ENCODE measurements at places on chromosomes 7 and 10.

GRCh38 chr10:129793996-129794395 is 170.1 kb downstream of the EBF3 start:
- DNase-seq, result no peak

- DNase-seq, result no peak
These were observed 3.9 kb downstream of the LRIT1 start for GRCh38 chr10:84237199-84238051.

- no peak for DNase-seq
These were observed 47.7 kb downstream of the EGFR start for GRCh38 chr7:55066524-55066923.

DNA sequence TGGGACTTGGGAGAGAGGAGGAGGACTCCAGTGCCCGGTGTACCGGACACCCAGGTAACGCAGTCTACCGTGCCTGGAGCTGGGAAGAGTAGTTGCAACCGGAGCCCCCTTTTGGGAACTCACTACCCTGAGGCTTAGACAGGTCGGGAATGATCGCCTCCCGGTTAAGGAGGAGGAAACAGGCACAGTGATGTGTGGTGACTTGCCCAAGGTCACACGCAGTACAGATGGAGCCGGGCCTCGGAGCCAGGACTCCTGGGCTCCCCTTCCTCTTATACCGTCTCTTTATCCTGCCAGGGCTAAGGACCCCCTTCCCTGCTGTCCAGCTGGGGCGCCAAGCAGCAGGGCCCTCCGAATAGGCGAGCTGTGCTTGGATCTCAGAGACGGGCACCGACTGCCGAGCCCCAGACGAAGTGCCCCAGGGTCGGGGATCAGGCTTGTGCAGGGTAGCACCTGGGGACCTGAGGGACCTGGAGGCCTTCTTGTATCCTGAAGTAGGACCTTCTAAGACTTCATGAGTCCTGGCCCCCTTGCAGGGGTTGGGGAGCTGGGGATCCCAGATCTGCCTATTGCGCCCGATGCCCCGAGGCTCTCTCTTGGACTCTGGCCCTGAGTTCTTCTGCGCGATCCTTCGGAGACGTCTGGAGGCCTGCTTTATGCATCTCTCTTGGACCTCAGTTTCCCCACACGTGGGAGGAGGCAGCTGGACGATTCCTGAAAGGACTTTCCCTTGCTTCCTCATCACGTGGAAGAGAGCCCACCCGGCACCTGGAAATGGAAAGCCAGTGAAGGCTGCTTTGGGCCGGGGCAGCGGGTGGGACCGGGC is 767 bp upstream of the CYP26A1 start:
- no peak for DNase-seq

DNA sequence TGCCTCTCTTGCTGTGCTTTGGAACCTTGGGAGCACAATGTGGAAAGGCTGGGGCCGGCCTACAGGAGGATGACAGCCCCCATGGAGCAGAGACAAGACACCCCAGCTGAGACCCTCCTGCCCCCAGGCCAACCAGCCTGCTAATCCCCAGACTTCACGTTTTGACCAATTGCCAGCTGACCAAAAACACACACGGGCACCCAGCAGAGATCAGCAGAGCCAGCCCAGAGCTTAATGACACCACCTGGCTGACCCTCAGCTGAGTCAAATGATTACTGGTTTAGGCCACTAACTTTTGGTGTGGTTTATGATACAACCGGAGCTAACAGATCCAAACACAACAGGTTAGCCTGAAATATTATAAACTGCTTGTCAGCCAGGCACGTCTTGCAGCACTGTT is 111.2 kb upstream of the KIF5B start:
- DNase-seq, result no peak

- no peak for DNase-seq
These were observed 124.9 kb upstream of the HDAC9 start for GRCh38 chr7:18370633-18371032.

- DNase-seq, result no peak
These were observed 20.5 kb downstream of the CHCHD3 start for GRCh38 chr7:133061357-133061756.

DNA sequence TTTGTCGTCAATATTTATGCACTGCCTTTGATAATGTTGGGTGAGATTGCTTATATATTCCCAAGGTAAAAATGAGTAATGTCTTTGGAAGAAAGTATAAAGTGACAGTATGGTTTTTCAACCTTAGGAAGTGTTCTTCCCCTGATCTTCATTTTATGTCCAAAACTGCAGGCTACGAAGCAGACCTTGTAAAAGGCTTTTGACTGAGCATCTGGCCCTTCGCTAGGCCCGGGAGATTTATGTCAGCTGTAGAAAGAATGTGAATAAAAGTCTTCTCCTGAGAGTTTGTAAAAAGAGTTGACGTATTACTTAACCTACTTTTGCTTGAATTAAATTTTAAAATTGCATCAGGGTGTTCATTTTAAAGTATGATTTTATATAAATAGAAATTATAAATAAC is 116.8 kb downstream of the CPED1 start:
- DNase-seq, result no peak

DNA sequence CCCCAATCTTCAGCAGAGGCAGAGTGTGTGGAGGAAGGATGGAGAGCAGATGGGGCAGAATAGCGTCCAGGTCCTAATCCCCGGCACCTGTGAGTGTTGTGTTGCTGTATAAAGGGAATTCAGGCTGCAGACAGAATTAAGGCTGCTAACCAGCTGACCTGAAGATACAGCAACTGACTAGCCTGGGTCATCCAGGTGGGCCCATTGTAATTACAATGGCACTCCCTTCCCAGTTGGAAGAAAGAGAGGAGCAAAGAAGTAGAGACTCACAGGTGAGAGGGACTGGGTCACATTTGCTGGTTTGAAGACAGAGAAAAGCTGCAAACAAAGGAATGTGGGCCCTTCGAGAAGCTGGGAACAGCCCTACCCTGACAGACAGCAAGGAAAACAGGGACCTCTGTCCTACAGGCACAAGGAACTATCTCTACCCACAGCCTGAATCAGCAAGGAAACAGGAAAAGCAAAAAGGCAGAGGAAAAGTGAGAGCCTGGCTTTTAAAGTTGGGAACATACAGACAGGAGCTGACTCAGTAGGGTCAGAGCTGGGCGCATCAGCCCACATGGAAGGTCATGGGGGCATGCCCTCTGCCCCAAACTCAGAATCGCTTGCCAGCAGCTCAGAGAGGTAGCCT is 11.6 kb upstream of the TMEM72 start:
- no peak for DNase-seq

GRCh38 chr10:101301111-101301731 is 52.7 kb upstream of the BTRC start:
- no peak for DNase-seq

DNA sequence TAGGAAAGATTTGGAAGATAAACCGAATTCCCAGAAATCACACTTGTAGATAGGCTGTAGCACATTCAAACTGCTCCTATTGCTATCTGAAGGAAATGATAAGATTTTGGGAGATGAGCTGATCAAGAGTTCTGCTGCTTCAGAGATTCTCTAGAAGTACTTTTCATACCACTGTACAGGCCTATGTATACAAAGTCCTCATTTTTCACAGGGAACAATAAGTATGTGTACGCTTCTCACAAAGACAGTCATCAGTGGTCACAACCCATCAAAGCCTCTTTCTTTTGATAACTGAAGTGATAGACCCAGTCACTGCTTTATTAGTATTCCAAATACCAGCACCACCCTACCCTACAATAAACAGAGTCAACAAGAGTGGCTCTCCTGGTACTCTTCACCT is 15.6 kb upstream of the SEPTIN7 start:
- no peak for DNase-seq

DNA sequence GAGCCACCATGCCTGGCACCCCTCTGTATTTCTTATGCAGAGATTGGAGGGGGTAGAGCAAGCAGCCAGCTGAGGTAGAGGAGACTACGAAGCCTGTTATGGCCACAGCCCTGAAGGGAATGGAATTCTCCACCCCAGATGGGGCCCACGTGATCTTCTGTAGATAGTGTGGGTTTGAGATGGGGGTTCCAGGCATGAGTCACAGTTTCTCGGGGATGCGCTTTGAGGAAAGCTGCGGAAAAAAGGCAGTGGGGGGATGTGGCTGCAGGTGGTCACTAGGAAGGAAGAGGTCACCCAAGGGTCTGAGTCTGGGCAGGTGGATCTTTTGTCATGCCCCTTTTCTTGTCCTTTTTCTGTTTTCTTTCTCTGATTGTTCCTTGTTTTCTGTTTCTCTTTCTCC is 11.5 kb downstream of the FAM131B start:
- DNase-seq, result no peak

DNA sequence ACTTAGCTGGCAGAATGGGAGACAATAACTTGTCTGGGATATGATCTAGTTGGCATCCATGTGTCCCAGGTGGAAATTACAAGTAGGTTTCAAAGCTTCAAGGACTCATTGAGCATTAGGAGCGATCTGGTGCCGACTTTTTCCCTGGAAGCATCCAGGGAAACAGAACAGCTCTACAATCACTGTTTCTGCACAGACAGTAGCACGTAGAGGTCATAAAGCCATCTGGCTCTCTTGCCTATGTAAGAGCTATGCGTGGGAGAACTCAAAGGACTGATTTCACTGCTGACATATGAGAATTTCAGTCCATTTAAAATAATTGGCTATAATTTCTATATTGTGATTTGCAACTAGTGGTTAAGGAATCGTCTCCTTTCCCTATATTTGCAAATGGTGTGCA is 791.7 kb downstream of the REEP3 start:
- no peak for DNase-seq

DNA sequence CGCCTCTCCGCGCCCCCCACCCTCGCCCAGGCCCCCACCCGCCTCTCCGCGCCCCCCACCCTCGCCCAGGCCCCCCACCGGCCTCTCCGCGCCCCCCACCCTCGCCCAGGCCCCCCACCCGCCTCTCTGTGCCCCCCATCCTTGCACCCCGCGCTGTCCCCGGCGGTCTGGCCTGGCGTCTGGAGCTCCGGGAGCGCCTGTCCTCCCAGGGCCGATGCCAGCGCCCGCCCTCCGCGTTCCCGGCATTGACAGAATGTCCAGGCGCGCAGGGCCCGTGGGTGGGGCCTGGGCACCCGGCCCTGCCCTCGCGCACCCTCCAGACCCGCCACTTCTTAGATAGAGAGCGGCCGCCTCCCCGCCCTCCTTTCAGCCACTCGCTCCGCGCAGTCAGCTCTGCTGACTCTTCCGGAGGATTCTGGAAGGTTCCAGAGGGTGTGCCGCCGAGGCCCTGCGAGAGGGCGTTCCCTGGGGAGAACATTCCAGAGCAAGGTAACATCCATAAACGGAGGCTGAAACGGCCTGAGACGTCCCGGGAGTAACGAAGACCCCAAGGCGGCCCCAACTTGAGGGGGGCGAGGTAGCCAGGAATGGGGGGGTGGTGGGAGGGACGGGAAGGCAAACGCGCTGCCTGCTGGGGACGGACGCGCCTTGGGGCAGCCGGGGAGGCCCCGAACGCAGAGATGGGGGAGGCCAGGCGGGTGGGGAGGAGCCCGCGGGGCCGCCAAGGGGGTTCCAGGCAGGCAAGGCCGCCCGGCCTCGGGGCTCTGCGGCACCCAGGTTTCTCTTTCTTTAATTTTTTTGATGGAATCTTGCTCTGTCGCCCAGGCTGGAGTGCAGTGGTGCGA is 117.8 kb downstream of the DYNC2I1 start:
- DNase-seq, result no peak

DNA sequence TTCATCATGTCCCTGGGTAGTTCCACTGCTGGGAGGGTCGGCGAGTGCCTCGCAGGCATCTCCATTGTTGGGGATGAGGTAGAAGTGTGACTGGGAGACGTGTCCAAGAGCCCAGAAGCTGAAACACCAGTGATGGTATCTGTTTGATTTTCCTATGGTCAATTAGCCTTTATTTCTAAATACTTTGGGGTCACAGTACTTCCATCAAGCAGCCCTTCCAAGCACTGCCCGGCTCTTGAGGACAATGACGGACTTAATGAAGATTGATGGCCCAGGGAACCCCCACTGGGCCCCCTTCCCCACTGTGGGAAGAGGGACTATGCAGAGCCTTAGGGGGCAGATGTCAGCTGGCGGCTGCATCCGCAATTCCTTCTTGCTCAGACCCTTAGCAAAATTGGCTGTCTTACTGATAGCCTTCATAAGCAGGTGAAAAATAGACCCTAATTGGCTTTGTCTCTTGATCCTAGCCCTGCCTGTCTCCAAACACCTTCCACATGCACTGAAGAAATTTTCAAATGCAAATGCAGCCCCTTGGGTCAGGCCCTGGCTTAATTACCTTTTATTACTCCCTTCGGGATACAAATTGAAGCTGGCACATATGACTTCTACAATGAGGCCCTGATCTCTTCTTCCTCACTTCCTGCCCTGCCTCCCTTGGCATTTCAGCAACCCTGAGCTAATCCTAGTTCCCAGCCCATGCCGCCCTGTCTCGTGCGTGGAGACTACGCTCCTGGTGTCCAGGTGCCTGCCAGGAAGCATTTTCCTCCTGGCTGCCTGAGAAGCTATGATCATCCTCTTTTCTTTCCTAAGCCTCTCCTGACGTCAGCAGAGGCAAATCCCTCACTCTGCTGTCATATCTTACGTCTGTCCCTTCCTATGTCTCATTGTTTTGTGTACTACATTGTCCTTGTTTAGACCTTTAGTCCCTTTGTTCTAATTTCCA is 124.5 kb upstream of the GDF10 start:
- DNase-seq, result no peak

GRCh38 chr7:107638594-107638993 is 22.0 kb upstream of the SLC26A4 start:
- DNase-seq, result no peak

GRCh38 chr7:92809760-92810573 is 26.4 kb downstream of the CDK6 start:
- DNase-seq, result no peak

- DNase-seq, result no peak
These were observed 4.5 kb upstream of the ZEB1 start for GRCh38 chr10:31314256-31315150.

DNA sequence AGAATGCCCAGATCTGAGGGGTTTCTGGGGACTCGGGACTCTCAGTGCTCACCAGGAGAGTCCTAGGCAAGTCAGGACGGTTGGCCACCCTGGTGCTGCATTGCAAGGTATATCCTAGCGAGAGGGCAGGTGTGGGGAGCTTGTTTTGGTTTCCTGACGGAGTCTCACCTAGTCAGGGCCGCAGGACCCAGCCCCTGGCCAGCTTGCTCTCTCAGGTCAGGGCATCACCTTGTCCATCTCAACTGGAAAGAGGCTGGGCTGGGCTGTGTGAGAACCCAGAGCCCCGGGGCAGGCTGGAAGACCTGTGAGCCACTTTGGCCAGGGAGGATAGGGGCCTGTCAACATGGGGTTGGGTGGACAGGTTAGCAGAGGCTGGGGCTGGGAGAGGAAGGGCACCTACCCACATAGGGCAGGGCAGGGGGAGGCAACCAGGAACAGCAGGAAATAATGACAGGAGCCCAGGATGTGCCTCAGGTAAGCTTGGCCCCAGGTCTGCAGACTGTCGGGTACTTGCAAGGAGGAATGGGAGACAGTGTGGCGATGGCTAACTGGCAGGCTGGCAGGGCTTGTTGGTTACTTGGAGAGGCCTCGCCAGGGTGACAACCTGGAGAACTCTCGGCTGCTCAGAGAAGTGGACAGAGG is 31.5 kb downstream of the DNAJB12 start:
- no peak for DNase-seq

DNA sequence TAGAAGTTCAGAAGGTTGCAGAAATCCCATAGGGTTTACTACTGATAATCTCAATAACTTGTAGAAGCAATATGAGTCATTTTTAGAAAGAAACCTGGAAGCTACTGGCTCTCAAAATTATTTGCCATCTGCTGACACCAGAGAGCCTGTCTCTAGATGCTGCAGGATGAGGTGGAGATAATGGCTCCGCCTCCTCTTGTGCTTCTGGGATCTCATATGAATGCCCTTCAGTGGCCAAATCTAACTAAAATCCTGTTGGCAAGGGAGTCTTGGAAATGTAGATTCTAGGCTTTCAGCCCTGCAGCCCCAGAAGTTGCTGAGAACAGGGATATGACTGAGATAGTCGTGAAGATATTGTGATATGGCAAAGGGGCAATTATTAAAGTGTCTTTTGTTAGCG is 348.1 kb downstream of the CCSER2 start:
- DNase-seq, result no peak
